ENCODE measurements at places on chromosomes 3 and 15. TPM values are rescaled to one million over a fixed set of nuclear protein-coding genes. Genes with fewer than 3 reads are reported as not detected.
A peak's percentile ranks its signal among the peaks of the same experiment; 100 is the strongest.

FANCD2OS gene
- not detected for total RNA-seq

POPDC2 gene
- not detected for total RNA-seq

ARL8B gene
- total RNA-seq, result 33.9 TPM

DNA sequence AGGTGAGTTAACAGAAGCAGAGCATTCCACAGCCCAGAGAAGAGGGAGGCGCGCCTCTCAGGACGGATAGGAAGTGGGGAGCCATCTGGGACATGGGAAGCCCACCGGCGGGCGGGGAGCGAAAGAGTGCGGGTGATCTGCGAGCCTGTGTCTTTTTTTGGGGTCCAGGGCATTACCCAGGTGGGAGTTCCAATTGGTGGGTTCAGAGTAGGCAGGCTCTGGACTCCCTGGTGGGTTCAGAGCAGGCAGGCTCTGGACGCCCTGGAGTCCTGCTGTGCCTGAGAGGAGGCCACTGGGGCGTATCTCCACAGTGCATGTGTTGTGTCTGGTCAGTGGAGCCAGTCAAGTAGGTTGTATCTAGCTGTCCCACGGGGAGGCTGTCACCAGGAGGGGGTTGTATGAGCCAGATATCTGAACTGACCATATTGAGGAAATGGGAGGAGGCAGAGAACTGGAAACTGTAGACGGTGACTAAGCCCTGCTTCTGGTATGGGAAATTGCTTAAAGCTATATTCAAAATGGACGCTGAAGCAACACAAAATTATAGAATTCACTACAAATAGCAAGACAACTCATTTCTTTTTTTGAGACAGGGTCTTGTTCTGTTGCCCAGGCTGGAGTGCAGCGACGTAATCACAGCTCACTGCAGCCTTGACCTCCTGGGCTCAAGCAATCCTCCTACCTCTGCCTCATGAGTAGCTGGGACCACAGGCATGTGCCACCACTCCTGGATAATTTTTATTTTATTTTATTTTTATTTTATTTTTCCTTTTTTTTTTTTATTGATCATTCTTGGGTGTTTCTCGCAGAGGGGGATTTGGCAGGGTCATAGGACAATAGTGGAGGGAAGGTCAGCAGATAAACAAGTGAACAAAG lies 34.5 kb upstream of the CHST2 start:
- no peak overlapping the region for H3K4me3 ChIP-seq
- DNase-seq, result no peak
- no peaks in the 10 kb centered on the region for H3K27me3 ChIP-seq
- no peak overlapping the region for H3K27ac ChIP-seq

DNA sequence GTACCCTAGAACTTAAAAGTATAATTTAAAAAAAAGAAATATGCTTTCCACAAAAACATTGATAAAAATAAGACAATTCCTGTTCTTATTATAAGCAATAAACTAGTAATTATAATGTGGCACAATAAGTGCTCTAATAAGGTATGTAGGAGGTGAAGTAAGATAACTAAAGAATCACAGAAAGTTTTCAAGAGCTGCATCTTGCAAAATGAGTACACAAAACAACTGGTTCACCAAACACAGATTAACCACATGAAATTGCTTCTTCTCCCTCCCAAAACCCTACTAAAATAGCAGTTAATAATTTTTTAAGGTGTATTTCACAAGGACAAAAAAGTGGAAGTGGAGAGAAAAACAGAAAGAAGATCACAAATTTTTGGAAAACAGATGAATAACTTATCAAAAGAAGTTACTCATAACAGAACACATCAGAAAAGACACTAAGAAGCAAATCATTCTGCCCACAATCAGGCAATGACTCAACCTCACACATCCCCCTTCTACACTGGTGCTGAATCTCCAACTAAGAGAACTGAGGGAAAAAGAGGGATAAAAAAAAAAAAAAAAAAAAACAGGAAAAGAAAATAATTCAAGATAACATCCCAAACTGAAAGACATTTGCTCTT lies 64.2 kb downstream of the TBC1D5 start:
- no peaks in the 10 kb centered on the region for H3K4me1 ChIP-seq
- H3K4me3 ChIP-seq, result no peak overlapping the region
- H3K36me3 ChIP-seq, result no peaks in the 10 kb centered on the region
- DNase-seq, result no peak
- no peak overlapping the region for H3K27ac ChIP-seq
- H3K27me3 ChIP-seq, result no peaks in the 10 kb centered on the region

DNA sequence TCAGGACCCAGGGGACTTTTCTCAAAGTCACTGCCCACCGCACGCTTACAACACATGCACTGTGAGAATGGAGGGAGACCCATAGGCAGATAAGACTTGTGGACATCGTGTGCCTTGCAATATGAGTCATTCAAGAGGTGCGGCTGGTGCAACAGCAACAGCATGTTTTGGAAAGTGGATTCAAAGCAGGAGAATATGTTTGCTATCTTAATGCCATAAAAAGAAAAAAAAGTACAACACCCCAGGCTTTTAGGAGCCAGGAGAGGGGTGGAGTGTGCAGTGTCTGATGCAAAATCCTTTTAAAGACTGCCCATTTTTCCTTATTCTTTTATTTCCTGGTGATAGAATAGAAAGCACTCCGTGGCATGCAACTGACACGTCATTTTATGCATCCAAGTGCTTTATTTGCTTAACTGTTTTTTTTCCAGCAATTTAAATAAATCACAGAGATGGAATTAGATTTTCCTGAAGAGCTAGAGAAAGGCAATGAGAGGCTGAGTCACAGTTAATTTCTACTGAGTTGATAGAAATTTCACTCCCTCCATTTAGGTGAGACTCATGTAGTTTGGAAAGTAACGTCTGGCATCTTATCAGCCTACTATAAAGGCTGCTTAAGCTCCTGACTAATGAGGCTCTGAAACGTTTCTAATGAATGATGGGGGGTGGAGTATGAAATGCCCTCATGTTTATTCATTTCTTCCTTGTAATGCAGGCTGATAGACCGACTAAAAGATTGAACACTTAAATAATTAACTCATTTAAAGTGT lies 96.4 kb downstream of the NSUN3 start:
- no peaks in the 10 kb centered on the region for H3K36me3 ChIP-seq
- H3K27me3 ChIP-seq, result no peaks in the 10 kb centered on the region
- peak overlapping the region; percentile 58 for H3K27ac ChIP-seq
- peak; percentile 83 for DNase-seq
- H3K4me3 ChIP-seq, result peak overlapping the region; percentile 18

- DNase-seq, result no peak
- H3K36me3 ChIP-seq, result no peaks in the 10 kb centered on the region
- H3K4me1 ChIP-seq, result peaks cover 6% of the 10 kb centered on the region
- H3K27ac ChIP-seq, result no peak overlapping the region
Observed at GRCh38 chr15:47577461-47577860, 139.8 kb upstream of the SEMA6D start.

GRCh38 chr3:42739401-42740158 lies 33.5 kb downstream of the CCDC13 start:
- H3K27me3 ChIP-seq, result no peaks in the 10 kb centered on the region
- H3K4me3 ChIP-seq, result no peak overlapping the region
- H3K4me1 ChIP-seq, result no peaks in the 10 kb centered on the region
- H3K27ac ChIP-seq, result no peak overlapping the region
- DNase-seq, result no peak

GRCh38 chr15:98860281-98861041 lies 147.1 kb downstream of the PGPEP1L start:
- peaks cover 56% of the 10 kb centered on the region for H3K4me1 ChIP-seq
- DNase-seq, result no peak
- H3K27ac ChIP-seq, result no peak overlapping the region
- H3K4me3 ChIP-seq, result no peak overlapping the region
- H3K27me3 ChIP-seq, result no peaks in the 10 kb centered on the region
- H3K36me3 ChIP-seq, result no peaks in the 10 kb centered on the region

GRCh38 chr3:8736436-8736835 lies 2.8 kb downstream of the CAV3 start:
- no peak overlapping the region for H3K4me3 ChIP-seq
- no peak overlapping the region for H3K27ac ChIP-seq
- H3K27me3 ChIP-seq, result no peaks in the 10 kb centered on the region
- no peaks in the 10 kb centered on the region for H3K36me3 ChIP-seq

GRCh38 chr3:188239035-188239434 lies 85.1 kb downstream of the LPP start:
- H3K4me3 ChIP-seq, result no peak overlapping the region
- no peak overlapping the region for H3K27ac ChIP-seq
- DNase-seq, result no peak
- H3K36me3 ChIP-seq, result peaks cover 62% of the 10 kb centered on the region
- no peaks in the 10 kb centered on the region for H3K27me3 ChIP-seq
- peaks cover 32% of the 10 kb centered on the region for H3K4me1 ChIP-seq

Data from SJSA1 (cell line).